ENCODE measurements at places on chromosomes 1 and 21. TPM values are rescaled to one million over a fixed set of nuclear protein-coding genes. Genes with fewer than 3 reads are reported as not detected.
A peak's percentile ranks its signal among the peaks of the same experiment; 100 is the strongest.

DNA sequence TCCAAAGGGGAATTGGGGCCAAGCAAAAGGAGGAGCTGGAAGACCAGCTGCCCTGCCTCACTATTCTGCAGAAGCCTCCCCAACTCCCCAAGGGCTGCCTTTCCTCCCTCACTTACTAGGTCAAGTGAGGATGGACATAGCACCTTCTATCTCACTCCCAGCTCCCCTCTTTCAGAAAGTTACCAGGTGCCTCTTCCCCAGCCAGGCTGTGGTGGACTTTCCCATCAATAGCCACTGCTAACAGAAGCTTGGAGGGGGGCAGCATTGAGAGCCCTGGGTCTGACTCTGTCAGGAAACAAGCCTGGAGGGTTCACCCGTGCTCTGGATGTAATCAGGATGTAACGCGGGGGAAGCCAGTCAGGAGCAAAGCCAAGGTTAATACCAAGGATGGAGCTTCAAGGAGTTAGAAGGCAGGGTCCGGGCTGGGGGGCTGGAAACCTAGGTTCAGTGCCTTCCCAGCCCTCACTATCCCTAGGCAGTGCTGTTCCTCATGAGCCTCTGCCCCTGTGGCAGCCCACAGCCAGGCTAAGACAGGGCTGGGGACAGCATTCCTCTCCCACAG, 127.8 kb upstream of the NGF start:
- no peak for DNase-seq

GRCh38 chr1:93207211-93207610, 26.7 kb downstream of the CCDC18 start:
- DNase-seq = no peak

GRCh38 chr1:230901671-230902070, 33.4 kb upstream of the C1orf198 start:
- peak; percentile 71 for DNase-seq

- peak; percentile 61 for DNase-seq
Measured at GRCh38 chr1:17405898-17406759, 33.3 kb downstream of the RCC2 start.

GRCh38 chr1:49626472-49626871, 397.3 kb downstream of the AGBL4 start:
- DNase-seq = no peak

Gene FLVCR1
- 23.7 TPM for polyA plus RNA-seq

Gene CBR1
- 20.7 TPM for polyA plus RNA-seq

Gene NPR1
- 18.0 TPM for polyA plus RNA-seq
